Foreskin keratinocyte (primary cell): ENCODE measurements at places on chromosomes 1 and 21. TPM values are rescaled to one million over a fixed set of nuclear protein-coding genes. Genes with fewer than 3 reads are reported as not detected.
A peak's percentile ranks its signal among the peaks of the same experiment; 100 is the strongest.

The SPATA46 gene
- not detected in 2 replicates for total RNA-seq

DNA sequence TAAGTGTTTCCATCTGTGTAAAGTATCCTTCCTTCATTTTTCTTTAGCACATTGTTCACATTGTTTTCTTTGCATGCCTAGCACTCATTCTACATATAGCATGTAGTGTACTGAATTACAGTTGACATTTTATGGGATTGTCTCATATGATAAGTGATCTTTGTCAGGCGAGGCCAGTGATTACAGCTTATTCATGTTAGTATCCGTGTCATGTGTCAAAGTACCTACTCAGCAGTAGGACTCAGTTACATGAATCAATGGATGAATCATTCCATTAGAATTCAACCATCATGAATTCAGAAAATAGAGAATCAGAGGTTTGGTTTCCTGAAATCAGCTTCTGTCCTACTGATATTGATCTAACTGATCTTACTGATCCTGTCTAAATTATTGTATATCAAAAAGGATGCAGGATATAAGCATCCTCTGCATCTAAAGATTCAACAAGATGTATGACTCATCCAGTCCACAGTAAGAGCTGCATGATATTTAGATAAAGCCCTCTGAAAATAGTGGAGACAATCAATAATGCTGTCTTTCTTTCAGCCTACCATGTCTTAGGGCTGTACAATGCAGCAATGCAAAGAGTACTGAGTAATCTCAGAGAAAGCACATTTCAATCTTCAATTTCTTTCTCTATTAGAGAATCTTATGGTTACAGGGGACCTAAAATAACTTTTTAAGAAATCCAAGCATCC lies 20.7 kb upstream of the HRNR start:
- DNase-seq: peak; percentile 85

DNA sequence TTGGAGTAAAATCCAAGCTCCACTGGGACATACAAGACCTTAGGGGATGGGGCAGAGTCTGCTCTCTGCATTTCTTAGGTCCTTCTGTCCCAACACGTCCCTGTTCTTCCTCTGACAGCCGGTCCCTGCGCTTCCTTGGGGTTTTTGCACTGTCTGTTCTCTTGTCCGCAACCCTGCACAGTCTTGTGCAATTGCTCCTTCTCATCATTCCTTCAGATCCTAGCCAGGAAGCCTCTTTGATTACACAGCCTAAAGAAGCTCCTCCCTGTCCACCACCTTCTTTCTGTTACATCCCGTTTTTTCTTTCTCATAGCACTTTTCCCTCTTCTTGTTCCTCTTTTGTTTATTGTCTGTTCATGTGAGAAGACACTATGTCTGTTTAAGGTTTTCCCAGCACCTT lies 19.9 kb downstream of the ACOT11 start:
- DNase-seq: peak; percentile 25

DNA sequence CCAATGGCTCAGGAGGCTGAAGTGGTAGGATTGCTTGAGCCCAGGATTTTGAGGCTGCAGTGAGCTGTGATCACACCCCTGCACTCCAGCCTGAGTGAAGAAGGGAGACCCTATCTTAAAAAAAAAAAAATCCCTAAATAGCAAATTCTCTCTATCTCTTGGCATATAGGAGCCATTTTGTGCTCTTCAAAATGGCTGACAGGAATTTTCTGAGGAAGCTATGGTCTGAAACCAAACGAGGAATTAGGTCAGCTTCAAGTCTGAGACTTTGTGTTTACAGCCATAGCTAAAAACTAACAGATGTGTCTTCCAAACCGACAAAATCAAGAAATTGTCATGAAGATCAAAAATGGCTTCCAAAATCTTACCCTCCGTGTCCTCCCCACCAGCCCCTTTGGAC lies 10.6 kb downstream of the CD247 start:
- DNase-seq: no peak

DNA sequence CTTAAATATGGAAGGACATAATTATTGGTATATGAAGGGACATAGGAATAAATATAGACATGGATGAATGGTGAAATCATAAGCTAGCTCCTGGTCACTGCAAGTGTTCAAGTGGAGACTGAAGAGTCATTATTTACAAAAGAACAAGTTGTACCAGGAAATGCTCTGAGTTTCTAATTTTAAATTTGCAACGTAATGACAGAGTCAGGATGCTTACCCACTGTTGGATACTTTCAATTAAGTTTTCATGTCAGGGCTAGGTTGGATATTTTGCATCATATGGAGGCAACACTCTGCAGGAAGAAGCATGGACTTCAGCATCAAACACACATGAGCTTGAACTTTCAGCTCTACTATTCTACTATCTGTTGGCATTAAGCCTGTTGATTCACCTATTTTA lies 499.6 kb upstream of the C1orf87 start:
- peak; percentile 48 for DNase-seq

- no peak for DNase-seq
These were observed 5.4 kb upstream of the SLAMF8 start for GRCh38 chr1:159821171-159821867.

GRCh38 chr1:237717106-237717505 lies 173.6 kb downstream of the ZP4 start:
- no peak for DNase-seq
